Activated B cell treated with CpG ODN at 0.5 μM for 24 hours (primary cell): ENCODE measurements at places on chromosomes 6 and 20. TPM values are rescaled to one million over a fixed set of nuclear protein-coding genes. Genes with fewer than 3 reads are reported as not detected.

DNA sequence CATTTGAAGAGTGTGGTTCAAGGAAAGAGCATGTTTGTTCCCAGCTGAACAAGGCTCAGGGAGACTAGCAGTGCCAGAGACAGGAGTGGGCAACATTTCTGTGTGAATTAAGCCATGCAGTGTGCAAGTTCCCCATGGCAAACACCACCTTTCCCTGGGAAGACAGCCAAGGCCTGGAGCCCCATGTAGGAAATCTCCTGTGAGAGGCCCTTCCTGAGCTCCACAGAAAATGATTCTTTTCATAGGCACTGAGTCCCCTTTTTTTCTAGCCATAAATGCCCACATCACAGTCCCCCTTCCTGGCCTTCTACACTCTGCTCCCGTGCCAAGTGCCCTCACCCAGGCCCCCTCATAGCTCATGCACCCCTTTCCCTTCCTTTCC, 11.8 kb upstream of the TRAM2 start:
- DNase-seq, result no peak

DNA sequence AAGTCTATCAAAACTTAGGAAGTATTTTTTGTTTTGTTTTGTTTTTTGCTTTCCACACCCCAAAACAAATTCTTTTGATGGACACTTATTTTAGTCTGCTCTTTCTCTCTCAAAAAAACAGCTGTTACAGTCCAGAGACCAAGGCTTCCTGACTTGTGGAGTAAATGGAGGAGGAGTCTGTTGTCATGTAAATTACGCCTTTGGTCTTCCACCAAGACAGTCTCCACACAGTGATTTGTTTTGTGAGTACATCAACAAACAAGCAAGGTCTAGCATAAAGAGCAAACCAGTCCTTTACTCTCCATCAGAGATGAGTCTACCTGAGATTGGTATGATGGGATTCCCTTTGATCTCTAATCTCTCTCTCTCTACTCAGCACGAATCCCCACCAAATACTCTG, 588.0 kb upstream of the ARID1B start:
- no peak for DNase-seq

DNA sequence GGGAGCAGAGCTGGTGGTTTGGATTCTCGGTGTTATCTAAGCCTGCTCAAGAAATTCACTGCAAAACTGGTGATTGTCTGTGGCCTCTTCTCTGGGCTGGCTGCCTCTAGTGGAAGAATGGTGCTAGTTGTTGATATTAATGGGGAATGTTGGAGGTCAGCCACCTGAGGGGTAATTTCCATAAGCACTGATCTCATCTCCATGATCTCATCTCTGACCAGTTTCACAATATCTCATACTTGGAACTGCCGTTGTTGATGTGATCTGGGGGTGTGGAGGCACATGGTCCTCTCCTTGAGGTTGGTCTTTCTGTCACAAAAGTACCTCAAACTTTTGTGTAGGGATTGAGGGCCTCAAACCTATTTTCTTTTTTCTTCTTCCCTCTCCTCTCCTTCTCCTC, 102.6 kb downstream of the CD109 start:
- no peak for DNase-seq

DNA sequence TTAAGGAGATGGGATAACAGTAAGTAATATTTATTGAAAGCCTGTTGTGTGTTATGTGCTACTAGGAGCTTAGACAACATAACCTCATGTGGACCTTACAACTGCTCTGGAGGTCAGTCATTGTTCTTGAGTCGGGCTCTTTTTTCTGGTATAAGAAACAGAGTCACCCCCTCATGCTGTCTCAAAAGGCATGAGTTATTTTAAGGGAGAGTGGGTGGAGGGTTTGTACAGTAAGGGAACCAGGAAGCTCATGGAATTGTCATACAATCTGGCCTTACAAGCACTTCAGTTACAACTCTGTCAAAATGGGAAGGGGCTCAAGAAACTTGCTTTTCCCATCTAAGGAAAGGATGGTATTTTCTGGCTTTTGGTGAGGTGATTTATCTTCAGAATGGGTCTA, 16.5 kb upstream of the DSE start:
- no peak for DNase-seq

Gene TFAP2C
- not detected in 2 replicates for total RNA-seq

Gene MEP1A
- not detected in 2 replicates for total RNA-seq

Gene PNLDC1
- 0.24 TPM in 1 of 2 replicates, not detected in the other for total RNA-seq

Gene FBXO9
- 53.5 and 62.1 TPM in 2 replicates for total RNA-seq

Gene LBP
- not detected in 2 replicates for total RNA-seq

Gene CAPN11
- not detected in 2 replicates for total RNA-seq
